ENCODE measurements at places on chromosomes 13 and 19.

DNA sequence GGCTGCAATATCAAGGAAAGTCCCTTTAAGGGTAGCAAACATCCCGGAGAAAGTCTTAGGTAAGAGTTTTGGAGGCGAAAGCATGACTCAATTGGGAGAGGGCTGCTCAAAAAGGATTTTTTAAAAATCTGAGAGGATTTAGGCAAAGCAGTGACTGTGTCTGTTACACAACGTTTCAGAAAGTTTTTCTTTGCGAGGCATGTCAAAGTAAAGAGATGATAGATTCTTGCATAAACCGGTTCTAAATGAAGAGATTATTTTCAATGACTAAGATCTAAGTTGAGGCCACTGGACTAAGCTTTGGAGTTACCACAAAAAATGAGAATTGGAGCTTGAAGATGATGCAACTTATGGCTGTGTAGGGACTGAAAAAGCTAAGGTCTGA, 43.7 kb upstream of the ENOX1 start:
- DNase-seq = no peak

DNA sequence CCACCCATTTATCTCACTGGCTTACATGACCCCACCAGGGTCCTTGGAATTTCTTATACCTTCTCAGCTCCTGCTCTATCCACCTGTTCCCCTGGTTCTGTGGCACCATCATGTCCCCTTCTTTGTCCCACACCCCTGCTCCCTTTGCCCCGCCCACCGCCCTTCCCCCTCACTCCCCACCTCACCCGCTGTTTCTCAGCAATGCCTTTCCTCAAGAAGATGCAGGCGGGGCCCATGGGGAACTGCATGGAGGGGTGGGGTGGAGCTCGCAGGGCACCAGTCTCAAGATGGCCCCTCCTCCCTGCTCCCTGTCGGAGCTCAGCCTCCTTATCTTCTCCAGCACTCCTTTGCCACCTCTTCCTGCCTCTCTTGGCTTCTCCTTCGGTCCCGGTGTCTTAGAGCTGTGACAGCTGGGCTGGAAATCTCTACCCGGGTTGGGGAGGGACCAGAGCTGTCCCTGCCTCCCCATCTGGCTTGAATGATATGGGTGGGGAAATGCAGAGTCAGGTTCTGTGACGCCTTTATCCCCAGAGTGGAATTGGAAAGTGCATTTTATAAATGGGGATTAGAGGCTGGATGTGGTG, at the start of gene CABP5:
TSS of gene CABP5 (minus strand) at position 405 of the 584 bp plus-strand sequence. CDS start at position 248, 157 bp downstream.
- DNase-seq = no peak

GRCh38 chr13:112532837-112533745, 54.9 kb downstream of the TUBGCP3 start:
- no peak for DNase-seq

GRCh38 chr13:65378943-65379519, 1851.1 kb downstream of the PCDH9 start:
- no peak for DNase-seq

GRCh38 chr13:21089830-21090229, 28.4 kb upstream of the LATS2 start:
- no peak for DNase-seq

DNA sequence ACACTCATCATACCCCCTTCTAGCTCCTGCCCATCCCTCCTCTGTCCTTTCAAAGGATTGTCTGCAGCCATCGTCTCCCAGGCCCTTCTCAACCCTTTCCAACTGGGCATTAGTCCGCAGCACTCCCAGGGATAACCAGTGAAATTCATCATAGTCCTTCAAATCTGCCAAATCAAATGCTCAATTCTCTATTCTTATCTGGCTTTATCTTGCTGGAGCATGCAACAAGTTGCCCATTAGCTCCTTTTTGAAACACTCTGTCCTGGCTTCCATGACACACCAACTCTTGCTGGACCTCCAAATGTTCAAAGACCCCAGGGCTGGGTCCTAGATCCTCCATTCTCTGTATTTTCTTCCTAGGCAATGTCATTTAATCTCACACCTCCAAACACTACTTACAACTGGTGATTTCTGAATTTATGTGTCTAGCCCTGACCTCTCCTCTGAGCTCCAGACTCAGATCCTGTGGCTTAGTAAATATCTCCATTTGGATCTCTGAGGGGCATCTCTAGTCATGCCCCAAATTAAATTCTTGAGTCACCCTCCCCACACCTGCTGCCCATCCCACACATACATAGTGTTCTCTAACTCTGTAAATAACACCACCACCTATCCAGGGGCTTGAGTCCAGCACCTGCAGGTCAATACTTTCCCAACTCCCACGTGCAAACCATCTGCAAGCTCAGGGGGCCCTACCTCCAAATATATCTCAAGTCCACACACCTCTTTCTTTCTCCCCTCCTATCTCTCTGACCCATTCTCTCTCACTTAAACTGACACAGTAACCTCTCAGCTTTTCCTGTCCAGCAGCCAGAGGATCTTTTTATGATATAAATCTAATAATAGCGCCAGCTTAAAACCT, 9.1 kb upstream of the ANKRD10 start:
- DNase-seq = no peak

DNA sequence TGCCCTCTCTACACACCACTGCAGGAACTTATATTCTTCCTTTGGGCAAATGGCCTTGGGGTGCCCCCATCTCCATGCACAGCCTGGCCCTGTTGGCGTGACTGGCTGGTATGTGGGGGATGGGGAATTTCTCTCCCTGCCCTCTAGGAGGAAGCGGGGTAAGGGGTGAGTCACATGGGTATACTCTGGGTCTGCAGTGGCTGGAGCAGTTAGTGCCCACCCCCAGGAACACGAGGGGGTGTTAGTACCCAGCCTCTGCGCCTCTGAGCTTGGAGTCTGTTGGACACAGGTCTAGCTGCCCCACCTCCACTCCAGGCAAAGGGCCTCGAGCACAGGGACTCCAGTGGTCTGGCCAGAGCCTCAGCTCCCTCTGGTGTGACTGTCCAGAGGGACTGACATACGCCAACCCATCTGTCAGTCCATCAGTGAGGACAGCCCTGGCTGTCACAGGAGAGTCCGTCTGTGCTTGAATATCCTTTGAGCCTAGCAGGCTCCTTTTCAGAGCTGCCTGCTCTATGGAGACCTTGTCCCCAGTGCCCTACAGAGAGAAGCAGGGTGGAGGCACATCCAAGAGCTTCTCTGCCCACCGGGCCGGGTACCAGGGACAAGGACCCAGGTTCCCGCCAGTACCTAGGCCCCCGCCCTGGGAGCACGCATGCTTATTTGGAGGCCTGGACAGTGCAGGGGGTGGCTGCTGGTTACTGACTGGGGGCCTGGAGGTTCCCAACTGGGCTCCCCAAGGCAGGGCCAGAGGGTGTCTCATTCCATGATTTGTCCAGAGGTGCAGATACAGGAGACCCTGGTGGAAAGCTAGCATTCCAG, 66.6 kb downstream of the CHST8 start:
- DNase-seq = no peak

DNA sequence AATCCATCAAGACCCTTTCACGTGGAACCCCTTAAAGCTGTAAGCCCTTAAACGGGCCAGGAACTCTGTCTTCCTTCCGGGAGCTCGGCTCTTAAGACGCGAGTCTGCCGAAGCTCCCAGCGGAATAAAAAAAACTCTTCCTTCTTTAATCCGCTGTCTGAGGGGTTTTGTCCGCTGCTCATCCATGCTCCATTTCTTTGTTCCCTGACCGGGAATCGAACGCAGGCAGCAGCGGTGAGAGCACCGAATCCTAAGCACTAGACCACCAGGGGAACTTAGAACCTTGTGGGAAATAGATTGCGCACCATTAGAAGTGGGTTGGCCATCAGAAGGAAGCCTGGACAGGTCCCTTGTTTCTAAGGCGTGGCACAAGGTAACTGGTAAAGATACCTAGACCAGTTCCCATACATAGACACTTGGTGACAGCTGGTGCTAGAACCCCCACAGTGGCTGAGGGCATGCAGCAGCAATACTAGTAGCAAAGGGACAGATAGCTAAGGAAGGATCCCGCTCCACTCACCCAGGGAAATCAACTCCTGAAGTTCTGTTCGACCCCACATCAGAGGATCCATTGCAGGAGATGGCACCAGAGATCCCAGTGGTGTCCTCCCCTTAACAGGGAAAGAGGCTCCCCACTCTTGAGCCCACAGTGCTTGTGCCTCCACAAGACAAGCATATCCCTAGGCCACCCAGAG, 1.5 kb upstream of the RGCC start:
- DNase-seq = no peak

GRCh38 chr13:99646866-99647595, 145.8 kb downstream of the TM9SF2 start:
- DNase-seq = no peak

- DNase-seq = no peak
These were observed 389.5 kb downstream of the UQCRFS1 start for GRCh38 chr19:28823338-28823961.

- DNase-seq = no peak
These were observed 39.1 kb upstream of the EEF1AKMT1 start for GRCh38 chr13:20812890-20813289.

- DNase-seq = peak; percentile 84
These were observed at the start of gene POLR1D for GRCh38 chr13:27621366-27622101. POLR1D (plus strand) TSS chr13:27621892; CDS start chr13:27621984, 92 bp downstream.

DNA sequence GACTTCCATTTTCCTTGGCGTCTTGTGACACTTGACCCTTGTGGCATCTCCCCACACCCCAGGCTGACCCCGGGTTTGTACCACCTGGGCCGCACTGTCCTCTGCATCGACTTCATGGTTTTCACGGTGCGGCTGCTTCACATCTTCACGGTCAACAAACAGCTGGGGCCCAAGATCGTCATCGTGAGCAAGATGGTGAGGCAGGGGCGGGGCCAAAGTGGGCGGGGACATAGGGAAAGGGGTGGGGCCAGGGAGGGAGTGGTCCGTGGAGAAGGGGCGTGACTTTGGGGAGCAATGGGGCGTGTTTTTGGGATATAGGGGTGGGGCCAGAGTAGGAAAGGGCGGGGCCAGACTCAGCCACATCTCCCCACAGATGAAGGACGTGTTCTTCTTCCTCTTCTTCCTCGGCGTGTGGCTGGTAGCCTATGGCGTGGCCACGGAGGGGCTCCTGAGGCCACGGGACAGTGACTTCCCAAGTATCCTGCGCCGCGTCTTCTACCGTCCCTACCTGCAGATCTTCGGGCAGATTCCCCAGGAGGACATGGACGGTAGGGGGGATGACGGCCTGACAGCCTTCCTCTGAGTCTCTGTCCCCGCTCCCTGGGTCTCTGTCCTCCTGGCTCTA, 42.8 kb downstream of the TRPM4 start:
- DNase-seq = no peak

GRCh38 chr19:1429750-1430149, 8.4 kb upstream of the RPS15 start:
- no peak for DNase-seq

GRCh38 chr19:3580156-3580934, 4.9 kb upstream of the GIPC3 start:
- DNase-seq = no peak

DNA sequence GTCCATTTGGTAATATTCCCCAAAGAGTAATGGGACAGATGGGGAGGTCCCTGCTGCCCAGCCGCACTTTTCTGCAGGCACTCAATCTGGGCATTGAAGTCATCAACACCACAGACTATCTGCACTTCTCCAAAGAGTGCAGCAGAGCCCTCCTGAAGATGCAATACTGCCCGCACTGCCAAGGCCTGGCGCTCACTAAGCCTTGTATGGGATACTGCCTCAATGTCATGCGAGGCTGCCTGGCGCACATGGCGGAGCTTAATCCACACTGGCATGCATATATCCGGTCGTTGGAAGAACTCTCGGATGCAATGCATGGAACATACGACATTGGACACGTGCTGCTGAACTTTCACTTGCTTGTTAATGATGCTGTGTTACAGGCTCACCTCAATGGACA, 295.0 kb downstream of the GPC5 start:
- DNase-seq = no peak

GRCh38 chr19:8459520-8460270, 14.9 kb downstream of the HNRNPM start:
- no peak for DNase-seq

- no peak for DNase-seq
These were observed 14.5 kb downstream of the FCGBP start for GRCh38 chr19:39919976-39920375.

DNA sequence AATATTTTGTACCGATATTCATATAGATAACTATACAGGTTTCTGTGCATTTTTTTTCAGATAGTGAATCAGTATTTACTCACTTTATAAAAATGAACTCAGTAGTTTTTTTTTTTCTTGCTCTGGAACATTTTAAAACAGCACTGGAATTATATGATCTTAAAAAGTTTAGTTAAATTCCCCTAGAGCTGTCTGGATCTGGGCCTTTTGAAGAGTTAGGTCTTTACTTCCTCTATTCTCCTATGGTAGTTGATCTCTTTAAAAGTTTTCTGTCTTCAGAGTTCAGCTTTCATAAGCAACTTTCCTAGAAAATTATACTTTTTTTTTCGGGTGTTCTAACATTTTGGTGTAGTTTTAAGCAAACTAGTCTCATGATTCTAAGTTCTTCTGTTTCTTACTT, 21.8 kb upstream of the RBM26 start:
- DNase-seq = no peak

- no peak for DNase-seq
These were observed 1.0 kb downstream of the COL4A1 start for GRCh38 chr13:110305949-110306339.

- DNase-seq = no peak
These were observed 27.2 kb upstream of the POU4F1 start for GRCh38 chr13:78630511-78630910.

DNA sequence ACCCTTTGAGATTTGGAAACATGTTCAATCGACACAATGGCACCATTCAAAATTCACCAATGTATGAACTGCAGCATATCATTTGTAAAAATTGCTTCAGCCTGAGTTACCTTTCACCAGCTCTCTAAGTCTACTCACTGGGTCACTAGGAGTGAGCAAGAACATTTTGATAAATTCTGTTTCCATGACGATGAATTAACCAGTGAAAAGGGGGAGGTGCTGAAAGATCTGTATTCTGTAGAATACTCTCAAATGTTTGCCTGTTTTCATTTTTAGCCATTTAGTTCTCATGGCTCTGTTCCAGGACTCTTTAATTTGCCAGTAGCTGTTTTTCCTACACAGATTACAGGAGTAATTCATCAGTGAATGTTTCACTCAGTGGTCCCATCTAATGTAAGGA, 883.4 kb downstream of the DIAPH3 start:
- peak; percentile 37 for DNase-seq

DNA sequence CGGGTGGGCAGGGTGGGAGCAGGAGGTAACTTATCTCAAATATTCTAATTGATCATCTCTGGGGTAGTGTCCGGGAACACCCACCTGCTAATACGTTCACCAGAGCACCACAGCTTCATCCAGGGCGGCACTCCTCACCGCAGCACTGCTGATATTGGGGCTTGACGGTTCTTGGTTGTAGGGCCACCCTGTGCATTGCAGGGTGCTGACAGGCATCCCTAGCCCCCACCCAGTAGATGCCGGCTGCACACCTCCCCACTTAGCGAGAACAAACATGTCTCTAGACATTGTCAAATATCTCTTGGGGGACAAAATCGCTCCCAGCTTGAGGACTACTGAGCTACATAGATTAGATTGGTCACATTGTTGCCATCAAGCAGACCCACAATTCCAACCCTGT, 73.9 kb upstream of the WASF3 start:
- no peak for DNase-seq

- no peak for DNase-seq
These were observed 786.6 kb upstream of the SLITRK6 start for GRCh38 chr13:86585835-86586234.

- no peak for DNase-seq
These were observed 33.4 kb downstream of the ABCC4 start for GRCh38 chr13:95267662-95268342.

Data from COR-L47 (cell line).